ENCODE measurements at places on chromosomes 2 and 18. TPM values are rescaled to one million over a fixed set of nuclear protein-coding genes. Genes with fewer than 3 reads are reported as not detected.

GRCh38 chr18:62883937-62884735 is 168.8 kb downstream of the PHLPP1 start:
- no peak for DNase-seq

GRCh38 chr2:3644246-3644525 is 13.8 kb upstream of the ALLC start:
- no peak for DNase-seq

DNA sequence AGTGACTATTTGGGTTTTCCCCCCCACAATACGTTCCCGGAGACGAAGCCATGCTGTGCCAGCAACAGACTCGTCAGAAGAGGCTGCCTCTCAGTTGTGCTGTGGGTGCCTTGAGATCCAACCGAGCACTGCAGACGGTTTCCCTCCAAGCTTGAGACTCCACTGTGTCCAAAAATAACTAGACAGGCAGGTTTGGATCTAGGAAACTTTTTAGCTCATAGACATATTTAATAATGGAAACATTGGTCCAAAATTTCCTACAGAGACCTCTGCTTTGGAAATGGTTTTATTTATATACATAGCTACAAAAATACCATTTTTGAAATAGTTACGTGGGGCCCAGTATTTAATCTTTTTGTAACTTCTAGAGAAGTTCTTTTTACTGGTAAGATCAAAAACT is 63.1 kb upstream of the SPATS2L start:
- no peak for DNase-seq

VAMP5 gene
- total RNA-seq = 25.7 TPM

DNA sequence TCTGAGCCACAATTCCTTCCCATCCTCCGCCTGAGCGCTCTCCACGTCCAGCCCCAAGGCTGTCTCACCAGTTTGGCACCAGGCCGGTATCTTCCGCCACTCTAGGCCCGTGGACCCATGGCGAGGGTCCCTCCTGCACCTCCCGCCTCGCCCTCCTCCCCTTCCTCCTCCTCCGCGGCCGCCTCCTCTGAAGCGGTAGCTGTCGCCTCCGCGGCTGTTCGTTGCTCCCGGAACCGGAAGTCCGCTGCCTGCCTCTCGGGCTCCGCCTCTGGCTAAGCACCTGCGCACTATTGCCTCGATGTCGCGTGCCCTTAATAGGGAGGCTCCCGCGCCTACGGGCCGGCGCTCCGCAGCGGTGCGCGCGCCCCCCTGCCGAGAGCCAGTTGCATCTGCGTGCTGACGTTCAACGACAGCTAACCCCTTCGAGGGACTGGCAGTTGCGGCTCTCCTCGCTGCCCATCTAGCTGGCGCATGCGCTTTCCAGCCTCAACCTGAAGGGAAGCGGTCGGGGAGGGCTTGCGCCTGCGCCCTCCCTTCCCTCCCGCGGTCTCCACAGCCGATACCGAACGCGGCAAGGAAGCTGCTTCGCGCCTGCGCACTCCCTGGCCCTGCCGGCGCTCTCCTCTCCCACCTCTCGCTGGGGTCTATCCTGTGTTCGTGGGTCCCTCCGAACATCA is at the start of gene MBD1:
Gene MBD1, minus strand, starts transcription at position 229 of the 677 bp plus-strand sequence. CDS start 1,531 bp downstream, outside the sequence.
- DNase-seq = peak; percentile 93

- DNase-seq = peak; percentile 50
Observed at GRCh38 chr2:120486946-120487345, 141.0 kb downstream of the INHBB start.

DNA sequence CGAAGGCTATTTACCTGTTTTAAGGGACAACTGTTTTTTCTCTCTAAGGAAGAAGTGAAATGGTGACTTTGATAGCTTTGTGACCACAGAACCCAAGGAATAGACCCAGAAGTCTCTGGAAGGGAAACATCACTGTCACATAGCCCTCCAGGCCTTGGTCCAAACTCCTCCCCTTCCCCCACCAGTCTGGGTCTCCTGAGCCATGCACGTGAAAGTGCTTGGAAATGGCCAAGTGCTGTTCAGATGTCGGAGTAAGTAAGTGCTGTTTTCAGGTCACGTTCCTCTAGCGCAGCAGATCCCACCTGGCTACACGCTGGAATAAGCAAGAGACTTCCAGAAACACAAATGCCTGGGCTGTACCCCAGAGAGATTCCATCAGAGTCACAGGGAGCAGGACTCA is 73.0 kb upstream of the AFF3 start:
- no peak for DNase-seq

CNGA3 gene
- total RNA-seq = not detected

GRCh38 chr2:74556159-74556558 is 1.6 kb downstream of the DOK1 start:
- no peak for DNase-seq

DNA sequence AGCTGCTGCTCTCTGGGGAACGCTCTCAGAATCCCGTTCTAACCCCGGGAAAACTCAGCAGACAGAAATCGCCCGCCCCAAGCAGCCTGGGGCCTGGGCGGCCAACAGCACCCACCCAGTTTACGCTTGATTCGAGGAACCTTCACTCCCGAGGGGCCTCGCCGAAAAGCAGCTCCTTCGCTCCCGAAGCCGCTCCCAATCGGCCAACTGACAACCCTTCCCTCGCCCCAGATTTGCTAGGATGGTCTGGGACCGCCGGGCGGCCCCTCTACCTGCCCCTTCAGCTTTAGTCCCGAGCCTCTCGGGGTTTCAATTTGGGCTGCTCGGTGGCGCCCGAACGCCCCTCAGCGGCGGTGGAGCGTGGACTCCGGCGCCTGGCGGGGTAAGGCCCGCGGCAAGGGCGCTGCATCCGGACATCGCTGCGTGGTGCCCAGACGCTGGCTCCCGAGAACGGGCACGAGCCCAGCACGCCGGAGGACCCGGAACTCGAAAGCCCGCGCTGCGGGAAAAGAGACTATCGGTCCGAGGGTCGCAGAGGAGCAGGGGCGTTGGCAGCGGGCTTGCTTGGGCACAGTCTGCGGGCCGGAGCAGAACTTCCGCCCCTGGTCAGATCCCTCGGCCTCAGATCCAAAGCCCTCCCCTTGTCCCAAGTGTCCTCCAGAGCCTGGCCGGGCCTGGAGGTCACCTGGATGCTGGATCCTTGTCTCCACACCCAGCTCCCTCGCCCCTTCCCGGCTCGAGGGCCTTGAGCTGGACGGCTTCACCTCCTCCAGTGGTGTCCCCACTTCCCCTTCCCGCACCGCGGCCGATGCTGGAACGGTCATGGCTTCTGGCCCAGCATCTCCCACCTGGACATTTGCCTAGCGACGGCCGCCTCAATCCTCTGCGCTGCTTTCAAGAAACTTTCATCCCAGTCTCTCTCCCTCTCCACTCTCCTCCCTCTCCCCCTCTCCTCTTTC is 3.0 kb upstream of the OTX1 start:
- DNase-seq = no peak

- DNase-seq = no peak
Observed at GRCh38 chr18:27695052-27695451, 481.9 kb downstream of the CDH2 start.

ABCA12 gene
- not detected for total RNA-seq

- no peak for DNase-seq
Observed at GRCh38 chr2:109080757-109081156, 48.2 kb upstream of the SH3RF3 start.

- DNase-seq = no peak
Observed at GRCh38 chr2:100831831-100832230, 11.9 kb downstream of the NPAS2 start.

PLA2R1 gene
- total RNA-seq = 6.9 TPM

GRCh38 chr2:70580352-70580751 is 26.7 kb upstream of the TGFA start:
- DNase-seq = no peak

GRCh38 chr18:36031407-36031806 is 36.0 kb downstream of the RPRD1A start:
- DNase-seq = no peak

GRCh38 chr2:21947046-21947445 is 823.3 kb downstream of the TDRD15 start:
- no peak for DNase-seq

PFN4 gene
- total RNA-seq = 2.4 TPM

GRCh38 chr2:222315443-222316121 is 16.8 kb upstream of the PAX3 start:
- no peak for DNase-seq

ONECUT2 gene
- total RNA-seq = 0.12 TPM

- no peak for DNase-seq
Observed at GRCh38 chr2:13533524-13533922, 816.8 kb downstream of the TRIB2 start.

XPO1 gene
- total RNA-seq = 297 TPM

MEIS1 gene
- 5.2 TPM for total RNA-seq

GRCh38 chr2:153132418-153132817 is 346.1 kb downstream of the RPRM start:
- DNase-seq = no peak

- DNase-seq = no peak
Observed at GRCh38 chr2:148745151-148745851, 100.8 kb downstream of the EPC2 start.

CCDC93 gene
- total RNA-seq = 10.5 TPM

DNA sequence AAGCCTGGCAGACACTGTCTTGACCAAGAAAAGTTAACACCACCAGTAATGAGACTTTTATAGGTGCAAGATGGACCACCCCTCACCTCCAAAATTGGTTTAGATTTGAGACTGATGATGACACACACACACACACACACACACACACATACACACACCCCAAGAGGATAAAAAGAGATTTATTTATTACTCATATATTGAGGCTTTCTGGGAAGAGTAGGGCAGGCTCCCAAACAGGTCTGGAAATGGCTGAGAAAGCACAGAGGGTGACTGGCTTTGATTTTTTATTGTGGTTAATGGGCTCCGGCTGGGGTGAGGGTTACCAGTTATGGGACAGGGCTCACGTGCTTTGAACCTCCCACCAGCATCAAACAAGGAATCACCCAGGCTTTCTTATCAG is 54.2 kb upstream of the ADAM23 start:
- no peak for DNase-seq

- DNase-seq = peak; percentile 63
Observed at GRCh38 chr2:213187833-213188532, 36.6 kb upstream of the IKZF2 start.

DNA sequence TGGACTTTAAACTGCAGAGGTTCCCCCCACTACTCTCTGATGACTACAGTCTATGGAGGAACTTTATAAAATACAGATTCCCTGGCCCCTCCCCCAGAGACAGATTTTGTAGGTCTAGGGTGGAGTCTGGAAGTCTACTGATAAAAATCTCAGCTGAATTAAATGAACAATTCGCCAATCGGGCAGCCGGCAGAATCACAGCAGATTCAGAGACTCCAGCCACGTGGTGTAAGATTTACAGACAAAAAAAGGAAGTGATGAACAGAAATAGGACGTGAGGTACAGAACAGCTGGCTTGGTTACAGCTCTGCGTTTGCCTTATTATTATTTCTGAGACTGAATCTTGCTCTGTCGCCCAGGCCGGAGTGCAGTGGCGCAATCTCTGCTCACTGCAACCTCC is 21.4 kb upstream of the MTA3 start:
- no peak for DNase-seq

DNA sequence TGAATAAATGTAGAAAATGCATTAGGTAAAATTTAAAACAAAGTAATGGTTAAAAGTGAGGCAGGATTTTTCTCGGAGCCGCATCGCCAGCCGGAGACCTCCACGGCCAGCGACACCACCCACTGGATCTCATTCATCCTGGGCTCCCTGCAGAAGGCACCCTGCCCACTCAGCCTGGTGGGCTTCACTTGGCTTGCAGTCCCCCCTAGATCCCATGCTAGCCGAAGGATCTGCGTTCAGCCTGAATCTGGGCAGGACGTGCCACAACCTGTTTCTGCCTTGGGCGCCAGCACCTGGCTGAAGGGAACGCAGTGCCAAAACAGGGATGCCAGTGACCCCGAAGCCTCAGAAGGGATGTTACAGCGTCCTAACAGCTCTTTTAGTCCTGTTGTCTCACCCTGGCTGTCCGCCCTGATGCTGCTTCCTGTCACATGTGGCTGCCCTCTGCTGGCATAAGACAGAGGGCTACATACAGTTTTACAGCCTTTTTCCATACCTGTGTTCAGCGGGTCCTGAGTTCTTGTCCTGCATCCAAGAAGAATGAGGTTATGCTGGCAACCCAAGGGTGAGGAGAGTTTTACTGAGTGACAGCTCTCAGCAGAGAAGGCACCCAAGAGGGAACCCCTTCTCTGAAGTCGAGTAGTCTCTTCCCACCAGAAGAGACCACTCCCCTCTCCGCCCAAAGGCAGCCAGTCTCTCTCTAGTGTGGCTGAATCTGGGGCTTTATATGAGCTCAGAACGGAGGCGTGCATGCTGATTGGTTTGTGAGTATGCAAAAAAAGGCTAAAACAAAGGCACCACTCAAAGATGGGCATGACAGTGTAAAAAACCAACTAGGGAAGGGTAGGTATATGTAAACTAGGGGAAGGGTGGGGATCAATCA is 173.1 kb upstream of the GYPC start:
- DNase-seq = no peak

GRCh38 chr2:13698847-13699246 is 933.7 kb upstream of the LRATD1 start:
- DNase-seq = no peak

SEH1L gene
- total RNA-seq = 27.8 TPM
